CD4-positive, alpha-beta memory T cell (primary cell): ENCODE measurements at places on chromosomes 4 and X. TPM values are rescaled to one million over a fixed set of nuclear protein-coding genes. Genes with fewer than 3 reads are reported as not detected.

NLGN3 gene
- 0.21 TPM for polyA plus RNA-seq

MSX1 gene
- not detected for polyA plus RNA-seq

GDI1 gene
- 63.9 TPM for polyA plus RNA-seq

KIT gene
- polyA plus RNA-seq: 2.0 TPM

HTT gene
- polyA plus RNA-seq: 4.9 TPM

BST1 gene
- 0.53 TPM for polyA plus RNA-seq

GBA3 gene
- not detected for polyA plus RNA-seq

CFAP47 gene
- polyA plus RNA-seq: not detected

ZNF330 gene
- polyA plus RNA-seq: 23.4 TPM

LONRF3 gene
- 2.5 TPM for polyA plus RNA-seq

IBSP gene
- not detected for polyA plus RNA-seq

DCLK2 gene
- not detected for polyA plus RNA-seq

SLC9A7 gene
- polyA plus RNA-seq: 0.42 TPM

GPRIN3 gene
- polyA plus RNA-seq: 18.9 TPM

REPS2 gene
- 0.09 TPM for polyA plus RNA-seq

MXRA5 gene
- polyA plus RNA-seq: not detected

HHIP gene
- polyA plus RNA-seq: not detected

PRRG1 gene
- not detected for polyA plus RNA-seq

IQSEC2 gene
- polyA plus RNA-seq: 0.12 TPM

TMPRSS11A gene
- polyA plus RNA-seq: not detected
